GM12878 (cell line): ENCODE measurements at places on chromosomes 11 and 22. TPM values are rescaled to one million over a fixed set of nuclear protein-coding genes. Genes with fewer than 3 reads are reported as not detected.

DNA sequence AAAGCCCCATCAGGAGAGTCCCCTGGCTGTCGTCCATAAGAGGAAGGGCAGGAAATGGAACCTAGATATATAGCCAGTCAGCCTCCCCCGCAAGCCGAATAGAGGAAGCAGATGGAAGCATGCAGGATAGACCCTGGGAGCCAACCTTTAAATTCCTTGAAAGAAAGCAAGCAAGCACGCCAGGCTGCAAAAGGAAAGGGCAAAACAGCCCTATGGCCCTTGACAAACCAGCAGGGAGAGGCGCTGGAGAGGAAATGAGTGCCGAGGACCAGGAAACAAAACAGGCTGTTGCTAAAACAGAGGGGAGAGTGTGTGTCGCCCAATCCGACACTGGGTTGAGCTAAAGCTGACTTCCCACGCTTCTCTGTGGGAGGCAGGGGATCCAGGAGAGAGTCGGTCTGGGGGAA lies 203.5 kb upstream of the MTNR1B start:
- DNase-seq = no peak

GRCh38 chr11:97454988-97455387 lies 1065.2 kb downstream of the JRKL start:
- DNase-seq = no peak

GRCh38 chr11:66877588-66878385 lies 20.9 kb downstream of the LRFN4 start:
- no peak for DNase-seq

REXO2 gene
- polyA plus RNA-seq = 12.5 and 14.8 TPM in 2 replicates

DNA sequence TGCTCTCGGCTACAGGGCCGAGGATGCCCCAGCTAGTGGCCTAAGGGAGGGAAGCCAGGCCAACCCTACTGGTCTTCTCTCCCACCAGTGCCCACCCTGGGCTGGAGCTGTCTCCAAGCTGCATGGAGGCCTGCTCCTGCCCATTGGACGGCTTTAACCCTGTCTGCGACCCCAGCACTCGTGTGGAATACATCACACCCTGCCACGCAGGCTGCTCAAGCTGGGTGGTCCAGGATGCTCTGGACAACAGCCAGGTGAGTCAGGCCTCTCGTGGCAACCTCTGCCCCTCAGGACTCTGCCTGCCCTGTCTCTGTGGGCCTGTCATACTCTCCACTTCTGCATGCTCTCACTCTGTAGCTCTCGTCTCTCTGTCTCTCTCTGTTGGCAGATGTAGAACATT lies 44.1 kb upstream of the TPBGL start:
- no peak for DNase-seq

GRCh38 chr22:50724616-50725015 lies 13.4 kb upstream of the ACR start:
- DNase-seq = no peak

GRCh38 chr11:134371436-134372185 lies 39.8 kb downstream of the GLB1L2 start:
- no peak for DNase-seq
